ENCODE measurements at places on chromosomes 1 and 21.

- DNase-seq, result no peak
These were observed 138.0 kb upstream of the TNR start for GRCh38 chr1:175881246-175881976.

DNA sequence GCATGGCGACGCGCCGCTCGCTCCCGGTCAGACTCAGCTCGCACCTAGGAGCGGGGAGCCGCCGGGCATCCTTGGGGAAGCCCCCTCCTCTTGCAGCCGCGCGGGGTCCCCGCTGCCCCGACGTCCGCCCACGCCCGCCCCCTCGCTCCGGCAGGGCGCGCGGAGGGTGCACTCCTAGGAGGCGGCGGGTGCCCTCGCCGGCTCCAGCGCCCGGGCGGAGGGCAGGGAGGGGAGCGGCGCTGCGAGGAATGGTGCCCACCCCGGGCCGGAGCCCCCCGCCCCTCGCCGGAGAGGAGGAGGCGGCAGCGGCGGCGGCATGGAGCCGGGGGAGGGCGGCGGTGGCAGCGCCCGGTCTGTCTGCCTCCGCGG lies 488 bp downstream of the FAM78B start:
- DNase-seq, result no peak

DNA sequence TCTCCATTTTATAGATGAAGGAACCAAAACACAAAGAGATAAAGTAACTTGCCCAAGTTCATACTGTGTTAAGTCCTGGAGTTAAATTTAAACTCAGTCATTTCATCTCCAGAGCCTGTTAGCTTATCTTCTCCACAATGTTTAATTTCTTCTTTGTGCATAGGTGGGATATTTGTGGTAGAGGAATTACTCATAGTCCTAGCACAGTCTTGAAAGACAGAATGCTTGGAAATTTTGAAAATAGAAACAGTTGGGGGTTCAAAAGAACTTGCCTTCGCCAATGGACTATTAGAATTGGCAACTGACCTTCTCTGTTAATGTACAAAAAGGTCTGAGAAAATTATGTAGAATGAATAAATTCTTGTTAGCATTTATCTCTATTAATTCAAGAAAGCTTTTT lies 832.0 kb upstream of the PRMT6 start:
- no peak for DNase-seq

- DNase-seq, result no peak
These were observed 206.7 kb upstream of the C1orf87 start for GRCh38 chr1:60280256-60280655.

- no peak for DNase-seq
These were observed 258.7 kb upstream of the DMRTA2 start for GRCh38 chr1:50681931-50682330.

DNA sequence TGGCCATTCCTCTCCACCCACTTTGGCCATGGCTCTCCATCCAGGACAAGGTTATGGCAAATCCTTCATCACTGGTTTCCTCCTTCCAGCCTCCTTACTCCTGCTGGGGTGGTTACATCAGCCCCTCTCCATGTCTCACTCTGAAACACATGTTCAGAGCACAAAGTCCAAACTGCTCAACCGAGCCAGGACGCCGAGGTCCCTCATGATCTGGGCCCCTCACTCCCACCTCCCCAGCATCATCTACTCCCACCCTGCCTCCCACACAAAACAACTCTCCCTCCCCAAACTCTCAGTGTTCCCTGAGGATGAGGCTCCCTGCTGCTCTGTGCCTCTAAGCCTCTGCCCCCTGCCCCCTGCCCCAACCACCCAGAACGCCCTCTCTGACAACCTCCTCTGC lies 33.3 kb upstream of the ZBTB40 start:
- no peak for DNase-seq

DNA sequence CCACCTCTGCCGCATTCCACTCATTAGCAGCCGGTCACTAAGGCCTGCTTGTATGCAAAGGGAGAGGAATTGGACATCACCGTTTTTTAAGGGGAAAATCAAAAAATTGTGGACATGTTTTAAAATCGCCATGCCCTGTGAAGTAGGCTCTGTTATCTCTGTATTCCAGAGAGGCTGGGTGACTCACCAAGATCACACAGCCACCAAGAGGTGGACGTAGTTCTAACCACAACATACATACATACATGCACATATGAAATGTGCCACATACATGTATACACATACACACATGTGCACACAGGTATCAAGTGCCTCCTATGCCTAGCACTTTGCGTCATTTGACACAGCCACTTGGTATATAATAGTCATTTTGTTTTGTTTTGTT lies 16.0 kb upstream of the ZSCAN20 start:
- no peak for DNase-seq

- no peak for DNase-seq
These were observed 45.3 kb downstream of the LGR6 start for GRCh38 chr1:202238914-202239313.

- DNase-seq, result peak; percentile 69
These were observed at the start of gene NCF2 for GRCh38 chr1:183590244-183591191. Gene NCF2, minus strand, starts transcription at chr1:183590459. Its CDS starts 130 bp downstream, at chr1:183590329.

- peak; percentile 68 for DNase-seq
These were observed 221.0 kb upstream of the CSF3R start for GRCh38 chr1:36703526-36704208.

DNA sequence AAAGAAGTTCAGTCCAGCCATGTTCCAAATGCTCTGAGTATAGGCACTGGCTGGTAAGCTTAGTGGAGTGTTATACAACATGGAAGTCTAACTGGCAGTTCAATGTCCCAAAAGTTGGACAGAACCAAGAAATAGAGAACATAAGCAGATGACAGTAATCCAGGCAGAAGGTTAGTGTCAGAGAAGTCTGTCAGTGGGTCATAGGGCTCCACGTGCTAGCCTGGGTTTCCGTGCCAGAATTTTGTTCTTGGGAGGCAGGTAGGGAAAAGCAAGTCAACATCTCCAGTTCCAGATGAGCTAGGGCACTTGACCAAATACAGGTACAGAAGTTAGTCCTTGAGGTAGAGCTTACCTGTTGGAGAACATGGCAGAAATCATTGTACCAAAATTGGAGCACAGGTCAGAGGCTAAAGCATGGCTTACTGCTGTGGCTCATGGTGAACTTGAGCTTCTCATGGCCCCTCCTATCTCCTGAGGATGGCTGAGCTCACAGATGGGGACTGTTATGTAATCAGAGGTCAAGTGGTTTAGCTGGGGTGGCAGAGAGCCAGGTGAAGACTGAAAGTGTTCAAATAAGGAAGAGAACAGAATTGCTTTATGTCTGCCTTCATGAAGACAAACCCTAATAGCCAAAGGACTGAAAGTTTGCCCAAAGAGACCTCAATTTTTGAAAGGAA lies 170.8 kb downstream of the NFIA start:
- no peak for DNase-seq

DNA sequence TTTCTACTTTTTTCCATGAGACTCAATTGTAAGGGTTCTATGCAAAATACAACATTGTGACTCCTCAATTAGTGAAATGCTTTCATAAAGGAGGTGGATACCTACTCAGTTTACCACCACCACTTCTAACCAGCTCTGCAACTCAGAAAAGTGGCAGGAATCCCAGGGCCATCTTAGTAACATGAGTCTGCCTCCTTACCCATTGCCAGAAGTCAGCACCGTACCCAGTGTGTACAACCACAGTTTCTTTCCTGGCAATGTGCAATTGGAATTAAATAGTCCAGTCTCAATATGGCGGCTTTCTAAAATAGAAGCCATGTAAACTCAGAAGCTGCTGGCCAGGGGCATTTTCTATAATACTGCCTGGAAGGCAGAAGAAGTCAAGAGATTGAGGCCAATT lies 32.1 kb downstream of the TESK2 start:
- DNase-seq, result no peak

DNA sequence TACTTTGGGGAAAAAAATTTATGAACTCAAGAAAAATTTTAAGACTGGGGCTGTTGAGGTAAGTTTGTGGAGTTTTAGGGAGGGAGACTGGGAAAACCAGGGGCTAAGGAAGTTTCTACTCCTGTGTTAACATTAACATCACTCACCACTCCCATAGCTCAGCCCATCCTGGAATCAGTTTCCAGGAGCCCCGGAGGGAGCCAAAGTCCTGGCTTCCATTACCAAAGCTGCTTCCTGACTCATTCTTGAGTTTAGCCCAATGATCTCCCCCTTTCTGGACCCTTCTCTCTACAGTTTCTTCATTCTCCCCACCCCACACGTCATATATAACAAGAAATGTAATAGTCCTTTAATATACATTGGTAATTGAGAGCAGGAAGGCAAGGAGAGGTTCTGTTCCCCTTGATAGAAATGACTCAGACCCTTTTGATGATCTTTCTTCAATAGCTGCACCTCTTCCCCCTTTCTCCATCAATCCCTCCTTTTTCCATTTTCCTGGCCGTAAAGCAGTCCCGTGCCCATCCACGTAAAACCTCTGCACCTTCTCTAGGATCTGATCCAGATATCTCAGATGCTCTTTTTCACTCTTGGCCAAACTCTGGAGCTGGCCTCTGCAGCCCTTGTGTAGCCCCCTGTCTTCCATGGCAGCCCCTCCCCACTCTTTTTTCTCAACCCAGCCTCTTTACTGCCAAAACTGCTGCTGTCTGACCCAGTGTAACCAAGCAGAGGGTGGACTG lies 4.6 kb upstream of the PIAS3 start:
- DNase-seq, result no peak

DNA sequence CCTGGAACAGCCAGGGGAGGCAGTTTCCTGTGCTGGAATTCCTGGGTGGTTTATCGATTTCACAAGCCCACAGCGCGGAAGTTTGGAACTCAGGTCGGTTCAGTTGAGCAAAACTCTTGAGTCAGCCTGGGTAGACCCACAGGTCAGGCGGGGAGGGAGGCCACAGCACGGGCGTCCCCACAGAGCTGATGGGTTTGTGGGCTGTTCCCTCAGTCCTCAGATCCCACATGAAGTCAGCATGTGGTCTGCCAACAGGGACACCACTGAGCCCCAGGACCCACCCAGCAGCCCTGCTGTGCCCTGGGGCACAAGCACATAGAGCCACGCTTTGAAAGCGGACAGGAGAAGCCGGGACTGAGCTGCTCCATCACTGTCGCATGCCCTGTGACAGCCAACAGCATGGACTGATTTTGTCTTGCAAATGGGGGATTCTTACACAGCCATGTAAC lies 17.4 kb downstream of the BMP8A start:
- DNase-seq, result no peak

DNA sequence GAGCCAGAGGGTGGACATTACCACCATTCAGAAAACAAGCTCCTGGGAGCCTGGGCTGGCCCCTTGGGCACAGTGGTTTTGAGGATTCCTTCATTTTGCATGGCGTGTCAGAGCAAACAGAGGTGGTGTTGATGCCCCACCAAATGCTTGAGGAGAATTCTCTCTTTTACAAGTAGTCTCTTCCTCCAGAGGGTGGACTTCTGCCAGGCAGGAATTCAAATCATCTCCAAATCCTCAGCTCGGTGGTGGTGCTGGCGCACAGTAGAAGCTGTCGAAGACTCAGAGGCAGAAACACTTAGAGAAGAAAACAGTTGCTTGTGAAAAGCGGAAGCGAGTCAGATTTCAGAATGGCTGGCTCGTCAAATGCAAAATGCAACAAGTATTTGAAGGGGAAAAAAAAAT lies 3.4 kb upstream of the CHI3L1 start:
- no peak for DNase-seq

DNA sequence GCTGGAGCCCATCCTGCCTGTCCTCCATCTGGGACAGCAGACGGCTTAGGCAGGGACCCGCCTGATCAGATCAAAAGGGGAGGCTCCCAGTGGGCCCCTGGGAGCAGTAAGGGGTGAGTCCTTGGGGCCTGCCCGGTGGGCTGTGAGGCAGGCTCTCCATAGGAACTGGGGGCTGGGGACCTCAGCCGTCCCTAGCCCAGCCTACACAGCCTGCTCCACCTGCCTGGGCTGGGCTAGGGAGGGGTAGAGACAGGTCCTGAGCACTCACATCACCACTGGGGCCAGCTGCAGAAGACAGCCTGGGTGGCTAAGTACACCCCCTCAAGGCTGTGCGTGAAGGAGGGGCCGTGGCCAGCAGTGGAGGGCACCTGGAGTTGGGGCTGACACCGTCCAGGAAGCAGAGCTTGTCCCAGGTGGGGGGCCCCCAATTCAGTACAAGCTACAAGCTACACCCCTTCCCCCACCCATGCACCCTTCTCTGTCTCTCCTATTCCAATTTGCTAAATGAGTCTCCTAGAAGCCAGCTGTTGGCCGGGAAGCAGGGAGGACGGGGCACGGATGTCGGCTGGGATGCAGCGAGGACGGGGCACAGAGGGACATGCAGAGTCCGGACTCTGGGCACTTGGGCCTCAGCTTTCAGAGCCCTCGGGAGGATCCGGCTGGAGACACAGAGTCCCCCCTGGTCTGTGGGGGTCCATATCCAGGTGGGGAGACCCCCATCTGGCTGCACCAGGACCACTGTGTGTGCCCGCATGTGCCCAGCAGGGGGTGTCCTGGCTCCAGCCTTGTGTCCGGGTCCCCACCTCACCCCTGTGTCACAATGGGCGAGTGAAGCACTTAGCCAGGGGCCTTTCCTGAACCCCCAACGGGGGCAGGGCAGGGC lies 1.7 kb downstream of the ISG15 start:
- no peak for DNase-seq

DNA sequence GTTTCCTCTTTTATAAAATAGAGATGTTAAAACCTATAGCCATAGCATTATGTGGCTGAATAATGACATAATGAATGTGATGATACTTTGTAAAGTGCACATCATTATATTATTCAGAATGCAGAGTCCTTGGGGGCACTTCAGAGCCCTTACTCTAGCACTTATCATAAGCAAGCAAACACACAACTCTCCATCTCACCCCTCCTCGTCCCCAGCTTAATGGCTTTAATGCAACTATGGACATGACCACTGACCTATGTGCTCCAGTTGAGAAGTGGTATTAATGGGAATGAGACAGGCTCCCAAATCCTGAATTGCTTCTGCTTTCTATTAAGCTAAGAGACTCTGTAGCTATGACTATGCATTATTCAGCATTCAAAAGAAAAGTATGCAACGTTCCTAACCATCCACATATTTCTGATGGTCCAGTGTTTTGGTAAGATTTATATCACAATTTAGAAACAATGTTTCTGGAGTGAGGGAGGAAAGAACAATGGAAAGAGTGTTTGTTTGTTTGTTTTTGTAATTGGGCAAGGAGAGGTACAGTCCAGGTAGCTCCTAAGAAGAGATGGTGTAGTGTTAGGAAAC lies 194.0 kb upstream of the PLXNA2 start:
- DNase-seq, result no peak
